ENCODE measurements at places on chromosomes 13 and 19. TPM values are rescaled to one million over a fixed set of nuclear protein-coding genes. Genes with fewer than 3 reads are reported as not detected.

DNA sequence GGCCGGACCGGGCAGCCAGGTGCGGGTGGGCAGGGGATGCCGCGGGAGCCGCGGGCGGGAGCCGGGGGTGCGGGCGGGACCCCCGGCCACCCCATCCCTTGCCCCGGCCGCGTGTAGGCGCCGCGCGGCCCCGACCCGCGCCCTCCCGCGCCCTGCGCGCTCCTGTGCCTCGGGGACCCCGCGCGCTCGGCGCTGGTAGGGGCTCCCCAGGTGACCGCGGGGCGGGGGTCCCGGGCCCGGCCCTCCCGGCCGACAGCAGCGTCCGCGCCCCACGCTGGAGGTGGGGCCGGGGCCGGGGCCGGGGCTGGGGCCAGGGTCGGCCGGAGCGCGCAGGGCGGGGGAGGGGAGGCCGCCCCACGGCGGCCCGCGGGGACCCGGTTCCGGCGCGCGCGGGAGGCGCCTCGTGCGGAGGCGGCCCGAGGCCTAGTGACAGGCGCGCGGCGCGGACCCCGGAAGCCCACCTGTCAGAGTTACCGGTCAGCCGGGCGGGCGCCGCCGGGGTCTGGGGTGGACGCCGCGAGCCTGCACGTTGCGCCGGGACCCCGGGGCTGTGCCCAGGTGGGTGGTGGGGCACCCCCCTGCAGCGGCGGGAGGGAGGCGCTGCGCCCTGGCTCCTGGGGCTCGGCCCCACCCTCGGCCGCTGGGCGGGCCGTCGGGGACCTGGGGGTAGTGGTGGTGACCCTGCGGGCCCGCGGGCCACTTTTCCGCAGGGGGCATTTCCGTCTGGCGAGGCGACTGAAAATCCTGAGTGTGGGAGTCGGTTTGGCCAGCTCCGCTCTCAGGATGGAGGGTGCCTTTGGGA lies 518 bp downstream of the TFDP1 start:
- DNase-seq: peak; percentile 55

Gene MYCBP2
- total RNA-seq: 137 TPM

- DNase-seq: peak; percentile 75
Measured at GRCh38 chr19:47779524-47780214, 1.2 kb downstream of the SELENOW start.

DNA sequence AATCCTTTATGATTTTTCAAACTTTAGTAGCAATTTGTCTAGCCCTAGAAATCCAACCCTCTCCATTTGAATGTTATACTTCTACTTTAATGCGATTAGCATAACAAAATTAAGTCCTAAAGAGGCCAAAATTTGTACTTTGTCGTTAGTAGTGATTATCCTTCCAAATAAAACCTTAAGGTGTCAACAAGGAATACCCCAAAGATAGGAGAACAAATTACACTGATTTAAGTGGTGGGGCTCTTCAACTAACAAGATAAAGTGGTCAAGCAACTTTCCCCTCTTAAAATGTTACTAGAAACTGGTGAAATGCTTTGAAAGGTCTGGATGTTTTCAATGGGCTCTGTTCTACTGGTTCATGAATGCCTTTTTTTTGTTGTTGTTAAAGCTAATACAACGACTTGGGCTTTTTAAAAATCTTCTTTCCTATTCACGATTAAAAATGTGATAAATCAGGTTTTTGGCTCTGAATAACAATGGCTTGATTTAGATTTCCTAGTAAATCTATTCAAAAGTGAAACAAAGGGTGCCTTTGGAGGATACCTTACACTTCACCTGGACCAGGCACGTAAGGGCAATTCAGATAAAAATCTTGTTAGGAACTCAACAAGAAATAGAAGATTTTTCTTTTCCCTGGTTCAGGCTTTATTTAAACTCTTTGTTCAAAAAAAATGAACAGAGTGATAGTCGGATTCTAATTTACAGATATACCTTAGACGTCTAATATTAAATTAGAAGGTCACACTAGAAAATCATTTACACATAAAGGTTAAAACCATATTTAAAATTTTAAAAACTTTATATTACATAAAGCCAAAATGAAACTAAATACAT lies 3.1 kb downstream of the SOX21 start:
- DNase-seq: no peak

- DNase-seq: no peak
Measured at GRCh38 chr19:29587518-29587986, 18.5 kb upstream of the POP4 start.

Gene EDDM13
- not detected for total RNA-seq

GRCh38 chr19:4094761-4095487 lies 28.2 kb upstream of the ZBTB7A start:
- DNase-seq: no peak

DNA sequence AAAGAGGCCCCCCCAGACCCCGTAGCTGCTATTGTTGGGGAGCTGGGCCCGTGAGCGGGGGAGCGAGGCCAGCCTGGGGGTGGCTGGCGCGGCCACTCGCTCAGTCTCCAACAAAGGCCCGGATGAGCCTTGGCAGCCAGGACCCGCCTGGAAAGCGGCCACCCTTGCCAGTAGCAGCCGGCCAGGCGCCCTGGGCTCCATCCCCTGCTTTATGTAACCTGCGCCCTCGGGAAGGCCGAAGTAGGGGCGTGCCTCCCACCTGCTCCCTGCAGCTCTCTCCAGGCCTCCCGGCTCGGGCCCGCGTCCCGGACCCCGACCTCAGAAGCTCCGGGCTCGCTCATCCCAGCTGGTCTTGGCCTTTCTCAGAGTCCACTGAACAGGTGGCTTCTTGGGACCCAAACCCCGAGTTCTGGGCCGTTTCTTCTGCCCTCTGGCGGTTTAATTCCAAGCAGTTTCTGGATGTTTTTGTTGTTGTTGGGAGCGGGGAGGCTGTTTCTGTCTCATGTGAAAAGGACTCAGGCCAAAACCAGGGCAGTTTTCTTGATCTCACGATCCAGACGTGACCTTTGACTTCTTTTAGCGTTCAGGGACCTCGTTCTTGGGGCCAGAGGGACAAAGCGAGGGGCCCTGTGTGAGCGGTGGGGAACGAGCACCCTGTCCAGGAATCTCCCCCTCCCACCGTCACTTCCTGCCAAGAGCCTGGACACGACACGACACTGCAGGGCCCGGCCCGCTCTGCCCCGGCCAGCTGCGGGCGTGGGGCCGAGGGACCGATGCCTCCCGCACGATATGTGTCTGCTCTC lies 1.2 kb downstream of the CDC34 start:
- peak; percentile 78 for DNase-seq

DNA sequence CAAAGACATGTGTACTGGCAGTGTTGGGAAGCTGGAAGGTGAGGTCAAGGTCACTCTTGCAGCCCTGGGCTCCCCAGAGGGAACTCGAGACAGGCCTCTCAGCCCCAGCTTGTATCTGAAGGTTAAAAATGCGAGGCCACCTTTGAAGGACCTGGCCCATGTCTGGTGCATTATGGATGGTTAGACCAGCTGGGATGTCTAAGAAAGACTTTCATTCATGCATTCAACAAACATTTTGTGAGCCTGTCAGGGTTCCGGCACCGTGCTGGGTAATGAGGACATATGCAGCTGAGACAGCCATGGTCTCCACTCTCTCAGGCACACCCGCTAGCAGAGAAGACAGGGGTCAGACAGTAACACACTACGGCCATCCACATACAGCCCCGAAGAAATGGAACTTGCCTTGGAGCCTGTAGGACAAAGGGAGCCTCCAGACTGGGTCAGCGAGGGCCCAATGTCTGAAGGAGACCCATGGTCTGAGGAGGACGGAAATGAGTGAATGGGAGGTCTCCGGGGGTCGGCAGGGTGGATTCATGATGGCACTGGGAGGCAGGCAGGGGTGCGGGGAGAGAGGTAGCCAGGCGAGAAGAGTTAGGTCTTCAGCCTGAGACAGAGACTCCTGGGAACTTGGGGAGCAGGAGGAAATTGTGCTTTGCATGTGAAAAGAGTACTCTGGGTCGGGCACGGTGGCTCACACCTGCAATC lies 19.0 kb downstream of the VSTM2B start:
- peak; percentile 35 for DNase-seq

DNA sequence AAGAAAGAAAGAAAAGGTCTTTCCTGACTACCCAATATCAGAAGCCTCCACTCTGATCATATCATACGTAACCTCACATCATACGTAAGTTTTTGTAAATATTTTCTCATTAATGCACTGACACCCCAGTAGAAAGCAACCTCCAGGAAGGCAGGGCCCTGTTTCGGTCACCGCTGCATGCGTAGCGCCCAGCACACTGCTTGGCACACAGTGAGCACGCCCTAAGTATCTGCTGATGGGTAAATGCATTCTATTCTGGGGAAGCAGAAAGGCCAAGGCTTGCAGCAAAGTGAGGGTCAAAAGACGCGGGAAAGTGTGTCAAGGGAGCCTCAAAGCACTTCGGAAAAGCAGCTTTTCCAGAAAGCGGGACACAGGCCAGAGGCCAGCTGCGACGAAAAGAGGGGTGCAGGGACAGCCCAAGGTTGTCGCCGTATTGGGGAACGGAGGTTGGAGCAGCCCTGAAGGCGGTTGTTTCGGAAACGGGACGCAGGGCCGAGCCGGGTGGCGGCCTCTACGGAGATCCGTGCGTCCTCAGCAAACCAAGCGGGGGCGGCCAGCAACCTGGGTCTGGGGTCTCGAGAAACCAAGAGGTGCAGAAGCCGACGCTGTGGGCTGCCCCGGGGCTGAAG lies 463 bp downstream of the SUGP1 start:
- DNase-seq: no peak

- no peak for DNase-seq
Measured at GRCh38 chr19:31674503-31675192, 325.4 kb upstream of the TSHZ3 start.

GRCh38 chr13:23701636-23702035 lies 131.4 kb downstream of the TNFRSF19 start:
- DNase-seq: peak; percentile 92

Gene MCF2L
- 64.1 TPM for total RNA-seq

Gene CYP4F2
- total RNA-seq: not detected

DNA sequence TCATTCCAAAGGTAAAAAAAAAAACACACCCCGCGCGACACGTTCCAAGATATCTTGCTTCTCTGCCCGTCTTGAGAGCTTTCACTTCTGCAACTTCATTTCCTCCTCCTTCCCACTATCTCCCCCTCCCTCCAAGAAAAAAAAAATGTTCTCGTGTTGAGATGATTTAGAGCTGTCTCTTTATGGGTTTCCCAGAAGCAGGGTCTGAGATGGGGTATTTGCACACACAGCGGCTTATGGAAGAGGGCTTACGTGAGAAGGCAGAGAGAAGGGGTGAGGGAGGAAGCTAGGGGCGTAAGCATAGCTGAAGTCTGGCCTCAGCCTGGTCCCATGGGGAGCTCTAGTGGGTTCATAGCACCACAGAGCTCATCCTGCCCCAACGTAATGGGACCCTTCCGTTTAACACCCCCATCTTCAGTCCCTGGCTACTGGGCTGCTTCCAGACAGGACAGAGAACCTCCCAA lies 31.3 kb upstream of the USE1 start:
- no peak for DNase-seq

DNA sequence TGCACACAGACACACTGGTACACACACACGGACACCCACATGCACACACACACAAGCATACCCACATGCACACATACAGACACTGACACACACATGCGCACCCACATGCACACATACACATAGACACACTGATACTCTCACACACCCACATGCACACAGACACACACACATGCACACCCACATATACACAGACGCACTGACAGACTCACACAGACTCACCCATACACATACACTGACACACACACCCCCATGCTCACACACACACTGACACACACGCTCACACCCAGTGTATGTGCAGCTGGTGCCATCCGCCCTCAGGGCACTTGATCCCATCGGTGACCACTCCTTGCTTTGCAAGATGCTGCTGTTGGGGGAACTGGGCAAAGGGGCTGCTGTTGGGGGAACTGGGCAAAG lies 9.7 kb upstream of the RASA3 start:
- no peak for DNase-seq

Gene KCNJ14
- 0.71 TPM for total RNA-seq

Gene IFNL4
- not detected for total RNA-seq

- no peak for DNase-seq
Measured at GRCh38 chr13:51822106-51822815, 18.3 kb upstream of the DHRS12 start.

DNA sequence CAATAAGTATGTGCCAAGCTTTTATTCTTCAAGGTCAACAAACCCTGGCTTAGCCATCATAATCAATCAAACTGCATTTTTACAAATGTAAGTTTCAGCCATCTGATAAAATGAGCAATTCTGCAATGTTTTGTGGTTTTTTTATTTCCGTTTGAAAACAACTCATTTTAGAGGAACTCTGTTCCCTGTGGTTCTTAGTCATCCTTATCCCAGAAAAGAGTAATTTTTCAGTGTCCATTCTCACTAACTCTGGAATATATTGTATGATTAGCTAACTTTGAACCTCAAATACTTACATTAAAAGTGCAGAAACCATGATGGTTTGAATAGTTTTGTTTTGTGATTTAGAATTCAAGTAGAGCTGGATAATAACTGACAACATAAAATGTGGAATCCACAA lies 87.6 kb downstream of the IRS2 start:
- DNase-seq: no peak

DNA sequence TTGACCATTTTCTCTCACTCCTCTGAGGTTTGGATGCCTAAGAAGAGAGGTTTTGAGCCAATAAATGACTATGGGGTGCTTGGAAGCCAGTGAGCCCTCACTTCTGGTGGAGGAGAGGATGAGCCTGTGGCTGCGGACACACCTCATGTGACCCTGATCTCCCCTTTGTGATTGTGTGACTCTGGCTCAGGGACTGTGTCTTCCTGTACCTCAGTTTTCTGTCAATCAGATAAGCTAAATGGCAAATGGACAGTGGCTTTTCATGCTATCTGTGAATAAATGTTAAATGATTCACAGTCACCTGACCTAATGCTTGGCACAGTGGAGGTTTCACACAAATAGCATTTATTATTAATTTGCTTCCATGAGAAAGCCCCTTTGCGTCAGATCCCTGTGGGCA lies 2.7 kb downstream of the PSG8 start:
- no peak for DNase-seq

Gene FAM187B
- total RNA-seq: 0.31 TPM

Gene GAS6
- total RNA-seq: 302 TPM

DNA sequence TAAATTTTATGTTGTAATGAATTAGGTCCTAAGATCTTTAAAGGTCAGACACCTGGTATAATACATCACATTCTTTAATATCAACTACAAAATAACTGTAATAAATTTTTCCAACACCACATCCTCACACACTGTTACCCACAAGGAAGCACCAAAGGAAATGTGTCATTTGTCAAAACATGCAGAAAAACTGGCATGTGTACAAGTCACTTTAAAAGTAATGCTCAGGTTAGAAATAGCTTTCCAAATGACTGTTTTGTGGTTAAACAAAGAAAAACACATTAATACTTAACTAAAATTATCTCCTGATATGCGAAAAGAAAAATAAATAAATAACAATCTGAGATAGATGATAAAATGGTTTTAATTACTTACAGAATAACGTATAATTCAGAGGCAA lies 74.7 kb downstream of the MZT1 start:
- DNase-seq: no peak

GRCh38 chr19:30084390-30084819 lies 142.4 kb downstream of the URI1 start:
- DNase-seq: no peak

DNA sequence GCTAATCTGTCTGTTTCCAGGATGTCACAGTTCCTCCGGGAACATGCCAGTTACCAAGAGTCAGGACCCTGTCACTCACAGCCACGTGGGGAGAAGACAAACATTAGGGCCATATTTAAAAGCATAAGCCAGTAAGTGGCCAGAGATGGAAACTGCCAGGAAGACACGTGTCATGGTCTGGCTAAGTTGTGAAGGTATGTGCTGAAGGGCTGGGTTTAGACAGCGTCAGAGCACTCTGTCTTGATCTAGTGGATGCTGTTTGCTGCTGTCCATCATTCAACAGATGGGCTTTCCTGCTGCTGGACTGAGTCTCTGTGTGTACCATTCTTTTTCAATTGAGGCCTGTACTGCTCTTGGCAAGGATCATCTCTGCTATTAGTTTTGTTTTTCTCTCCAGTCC lies 128.6 kb downstream of the HS6ST3 start:
- DNase-seq: no peak

Measured in sciatic nerve (tissue), 2 donors.